Stimulated activated CD8-positive, alpha-beta memory T cell treated with anti-CD3 and anti-CD28 coated beads, Interleukin-7, amount 100 ng/mL, for 1 hour (primary cell): ENCODE measurements at places on chromosomes 16 and 17.

GRCh38 chr17:18981642-18982424 lies 22.7 kb downstream of the FAM83G start:
- DNase-seq: no peak

DNA sequence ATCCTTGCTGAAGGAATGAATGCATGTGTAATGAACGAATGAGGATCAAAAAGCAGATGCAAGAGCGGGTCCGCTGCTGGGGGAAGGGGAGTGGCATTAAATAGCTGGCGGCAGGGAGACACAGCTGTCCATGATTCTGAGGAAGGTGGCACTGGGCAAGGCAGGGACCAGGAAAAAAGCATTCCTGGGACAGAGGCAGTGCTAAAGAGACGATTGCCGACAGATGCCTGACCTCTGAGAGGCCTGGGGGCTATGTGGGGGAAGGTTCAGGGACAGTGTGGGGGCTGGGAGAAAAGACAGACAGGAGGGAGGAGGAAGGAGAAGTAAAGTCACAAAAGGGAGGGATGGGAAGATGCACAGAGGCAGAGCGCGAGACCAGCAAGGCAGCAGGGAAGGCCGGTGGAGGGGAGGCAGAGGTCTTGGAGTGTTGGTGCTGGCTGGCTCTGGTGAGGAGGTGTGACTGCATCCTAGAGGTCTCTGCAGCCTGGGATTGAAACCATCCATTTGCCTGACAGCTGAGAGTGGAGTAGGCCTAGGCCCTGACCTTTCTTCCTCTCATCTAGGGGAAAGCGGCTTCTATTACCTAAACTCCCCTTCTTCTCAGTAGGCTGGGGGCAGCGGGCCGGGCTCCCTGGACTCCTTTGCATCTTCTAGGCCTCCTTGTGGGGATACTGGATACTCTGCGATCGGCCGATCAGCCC lies 109.9 kb downstream of the SDK2 start:
- no peak for DNase-seq

GRCh38 chr16:24102209-24102660 lies 153.9 kb upstream of the CACNG3 start:
- no peak for DNase-seq

DNA sequence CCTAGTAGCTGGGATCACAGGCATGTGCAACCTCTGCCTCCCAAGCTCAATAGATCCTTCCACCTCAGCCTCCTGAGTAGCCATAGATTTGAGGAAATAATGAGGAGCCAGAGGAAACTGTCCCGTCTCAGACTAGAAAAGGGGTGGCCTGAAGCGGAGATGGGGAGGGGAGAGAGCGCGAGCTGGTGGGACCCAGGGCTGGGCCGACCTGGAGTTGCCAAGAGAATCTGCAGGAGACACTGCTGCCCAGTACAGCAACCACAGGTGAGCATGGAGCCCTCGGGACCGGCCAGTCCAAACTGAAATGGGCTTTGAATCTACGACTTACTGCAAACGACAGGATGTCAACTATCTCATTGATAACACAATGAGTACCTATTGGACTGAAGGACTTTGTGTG lies 24.3 kb downstream of the CD300A start:
- DNase-seq: no peak

- no peak for DNase-seq
These were observed 295.7 kb downstream of the KCNJ2 start for GRCh38 chr17:70464995-70465394.

DNA sequence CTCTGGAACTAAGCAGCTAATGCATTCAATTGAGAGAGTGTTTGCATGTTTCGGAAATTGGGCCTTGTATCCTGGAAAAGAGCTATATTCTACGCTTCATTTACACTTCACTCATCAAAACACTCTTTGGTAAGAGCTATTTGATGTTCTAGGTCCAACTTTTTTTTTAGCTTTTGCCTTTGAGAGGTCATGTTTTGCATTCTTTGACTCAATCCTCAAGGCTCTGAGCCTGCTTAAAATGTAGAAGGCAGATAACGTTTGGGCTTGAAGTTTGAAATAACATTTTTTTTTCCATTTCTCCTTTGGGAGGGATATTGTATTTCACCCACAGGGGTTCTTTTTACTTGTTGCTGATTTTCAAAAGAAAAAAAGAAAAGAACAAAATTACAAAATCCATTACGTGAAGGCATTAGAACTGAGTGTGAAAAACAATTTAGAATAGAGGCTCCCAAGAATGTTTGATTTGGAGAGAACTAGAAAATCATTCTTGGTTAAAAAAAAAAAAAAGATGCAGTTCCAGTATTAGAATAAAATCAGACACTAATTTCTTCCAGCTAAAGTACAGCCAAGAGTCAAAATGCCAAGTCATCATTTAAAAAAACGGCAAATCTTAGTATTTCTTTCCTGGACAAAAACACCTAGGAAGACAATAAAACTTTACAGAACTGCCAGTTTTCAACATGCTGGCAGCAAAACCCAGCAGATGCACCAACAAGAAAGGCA lies 268.5 kb downstream of the GRIN2A start:
- no peak for DNase-seq

GRCh38 chr17:3695129-3695722 lies 729 bp downstream of the P2RX5 start:
- no peak for DNase-seq

DNA sequence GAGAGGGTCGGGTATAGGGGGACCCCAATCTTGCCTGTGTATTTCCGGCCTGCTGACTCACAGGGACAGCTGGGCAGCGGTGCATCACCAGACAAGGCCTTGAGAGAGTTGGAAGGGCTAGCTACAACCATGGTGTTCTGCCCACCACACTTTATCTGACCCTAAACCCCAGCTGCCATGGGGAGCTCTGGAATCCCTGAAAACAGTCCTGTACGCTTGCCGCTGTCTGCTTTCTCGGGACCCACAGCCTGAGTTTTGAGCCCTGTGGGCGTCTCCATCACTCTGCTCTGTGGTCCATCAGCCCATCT lies 100.4 kb upstream of the GSE1 start:
- no peak for DNase-seq

- DNase-seq: no peak
These were observed 179.4 kb upstream of the SDK2 start for GRCh38 chr17:73823684-73824083.

GRCh38 chr17:58991718-58992331 lies 114.9 kb downstream of the TRIM37 start:
- no peak for DNase-seq

- no peak for DNase-seq
These were observed 47.6 kb downstream of the NUP93 start for GRCh38 chr16:56777482-56777881.

GRCh38 chr17:72634621-72635020 lies 457.9 kb downstream of the SLC39A11 start:
- no peak for DNase-seq

- DNase-seq: no peak
These were observed 1.8 kb downstream of the TBC1D24 start for GRCh38 chr16:2476741-2477140.

- no peak for DNase-seq
These were observed 232.4 kb downstream of the CBLN1 start for GRCh38 chr16:49049191-49049590.

DNA sequence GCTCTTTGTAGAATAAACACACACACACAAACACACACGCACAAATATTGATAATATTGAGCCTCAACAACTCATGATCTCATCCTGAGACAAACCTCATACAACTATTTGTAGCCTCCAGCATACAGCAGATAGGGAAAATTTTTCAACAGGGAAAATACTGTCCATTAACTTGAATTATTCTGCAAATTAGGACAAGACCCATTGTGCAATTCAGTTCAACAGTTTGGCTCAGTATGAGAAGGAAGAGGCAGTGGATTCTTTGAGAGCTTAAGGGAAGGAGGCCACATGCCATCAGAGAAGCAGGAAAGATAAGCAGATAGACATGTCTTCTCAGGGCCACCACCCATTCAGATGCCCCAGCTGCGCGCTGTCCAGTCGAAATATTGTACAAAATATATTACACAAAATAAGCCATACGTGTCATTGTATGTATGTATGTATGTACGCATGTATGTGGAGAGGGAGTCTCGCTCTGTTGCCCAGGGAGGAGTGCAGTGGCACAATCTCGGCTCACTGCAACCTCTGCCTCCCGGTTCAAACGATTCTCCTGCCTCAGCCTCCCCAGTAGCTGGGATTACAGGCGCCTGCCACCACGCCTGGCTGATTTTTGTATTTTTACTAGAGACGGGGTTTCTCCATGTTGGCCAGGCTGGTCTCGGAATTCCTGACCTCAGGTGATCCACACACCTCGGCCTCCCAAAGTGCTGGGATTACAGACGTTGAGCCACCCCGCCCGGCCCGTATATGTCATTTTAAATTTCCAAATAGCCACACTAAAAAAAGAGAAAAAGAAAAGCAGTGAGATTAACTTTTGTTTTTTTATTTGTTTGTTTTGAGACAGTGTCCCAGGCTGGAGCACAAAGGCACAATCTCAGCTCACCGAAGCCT lies 1.8 kb downstream of the ZC3H7A start:
- no peak for DNase-seq

DNA sequence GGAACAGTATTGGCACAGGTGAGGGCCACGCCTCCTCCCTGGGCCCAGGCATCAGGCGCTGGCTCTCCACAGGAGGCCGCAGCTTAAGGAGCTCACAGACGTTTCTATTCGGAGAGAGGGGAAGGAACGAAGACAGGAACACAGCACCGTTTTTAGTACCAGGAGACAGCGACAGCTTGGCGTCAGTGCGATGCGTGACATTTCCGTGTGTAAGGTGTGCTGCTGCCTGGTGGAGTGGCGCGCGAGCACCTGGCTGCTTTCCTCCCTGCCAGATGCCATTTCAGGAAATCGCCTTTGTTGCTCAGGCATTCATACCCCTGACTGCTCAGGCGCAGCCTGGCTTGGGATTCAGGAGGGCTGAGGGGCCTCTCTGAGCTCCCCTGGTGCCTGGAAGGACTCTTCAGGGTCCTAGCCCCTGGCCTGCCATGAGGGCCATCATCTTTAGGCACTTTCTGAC lies 367.5 kb downstream of the CPPED1 start:
- DNase-seq: no peak

DNA sequence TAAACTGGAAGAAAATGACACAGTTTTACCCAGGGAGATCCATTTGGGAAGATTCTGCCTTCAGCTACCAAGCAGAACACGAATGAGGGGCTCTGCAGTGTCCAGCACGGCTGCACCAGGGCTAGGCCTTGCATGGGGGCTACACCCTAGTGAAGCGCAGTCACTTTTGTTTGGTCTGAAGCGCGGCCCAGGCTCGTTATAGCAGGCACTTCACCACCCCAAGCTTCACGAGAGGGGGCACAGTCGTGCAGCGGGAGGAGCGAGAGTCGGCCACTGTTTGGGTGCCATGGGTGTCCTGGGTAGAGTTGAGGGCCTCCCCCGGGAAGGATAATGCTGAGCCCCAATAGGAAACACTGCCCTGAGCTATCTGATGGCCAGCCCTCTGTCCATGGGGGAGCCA lies 21.6 kb upstream of the IL17C start:
- DNase-seq: no peak

- no peak for DNase-seq
These were observed 30.9 kb downstream of the CMTM3 start for GRCh38 chr16:66635406-66635805.

- DNase-seq: no peak
These were observed 3.8 kb downstream of the NTHL1 start for GRCh38 chr16:2043667-2044451.

DNA sequence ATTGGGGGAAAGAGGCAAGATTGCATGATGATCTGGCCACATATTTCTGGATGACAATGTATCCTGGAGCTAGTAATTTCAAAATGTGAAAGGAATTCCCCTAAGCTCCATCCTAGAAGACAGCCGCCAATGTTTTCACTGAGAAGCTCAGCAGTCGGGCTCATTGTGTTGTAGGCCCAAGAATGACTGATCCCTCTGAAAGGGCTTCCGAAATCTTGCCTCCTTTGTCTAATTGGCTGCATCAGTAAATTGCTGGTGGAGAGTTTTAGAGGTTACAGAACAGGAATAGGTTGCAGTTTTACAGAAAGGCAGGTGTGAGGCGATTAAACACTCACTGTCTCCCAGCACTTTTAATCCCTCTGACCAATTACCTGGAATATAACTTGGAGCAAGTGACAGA lies 464.1 kb upstream of the SALL1 start:
- DNase-seq: no peak

DNA sequence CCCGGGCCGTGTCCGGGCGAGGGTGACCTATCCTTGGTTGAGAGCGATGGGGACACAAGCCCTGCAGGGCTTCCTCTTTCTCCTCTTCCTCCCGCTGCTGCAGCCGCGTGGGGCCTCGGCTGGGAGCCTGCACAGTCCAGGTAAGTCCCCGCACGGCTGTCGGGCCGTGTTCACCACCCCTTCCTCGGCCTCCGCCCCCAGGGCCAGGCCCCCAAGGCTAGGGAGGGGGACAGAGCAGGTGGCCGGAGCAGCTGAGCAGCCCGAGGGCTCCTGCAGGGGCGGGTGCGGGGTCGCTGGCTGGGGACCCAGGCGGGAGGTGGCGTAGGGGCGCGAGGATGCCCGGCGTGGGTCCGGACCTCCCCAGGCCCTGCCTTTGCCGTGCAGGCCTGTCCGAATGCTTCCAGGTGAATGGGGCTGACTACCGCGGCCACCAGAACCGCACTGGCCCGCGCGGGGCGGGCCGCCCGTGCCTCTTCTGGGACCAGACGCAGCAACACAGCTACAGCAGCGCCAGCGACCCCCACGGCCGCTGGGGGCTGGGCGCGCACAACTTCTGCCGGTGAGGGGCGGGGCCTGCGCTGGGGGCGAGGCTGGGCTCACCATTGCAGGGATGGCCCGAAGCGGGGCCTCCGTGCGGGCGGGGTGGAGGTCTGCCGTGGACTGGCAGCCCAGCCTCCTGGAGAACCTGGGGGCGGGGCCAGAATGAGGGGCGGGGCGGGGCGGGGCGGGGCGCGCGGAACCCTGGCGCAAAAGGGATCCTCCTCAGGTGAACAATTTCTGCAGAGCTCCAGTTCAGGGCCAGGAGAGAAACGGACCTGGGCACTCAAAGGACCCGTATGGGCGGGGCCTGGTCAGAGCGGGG lies 631 bp downstream of the KREMEN2 start:
- DNase-seq: no peak

DNA sequence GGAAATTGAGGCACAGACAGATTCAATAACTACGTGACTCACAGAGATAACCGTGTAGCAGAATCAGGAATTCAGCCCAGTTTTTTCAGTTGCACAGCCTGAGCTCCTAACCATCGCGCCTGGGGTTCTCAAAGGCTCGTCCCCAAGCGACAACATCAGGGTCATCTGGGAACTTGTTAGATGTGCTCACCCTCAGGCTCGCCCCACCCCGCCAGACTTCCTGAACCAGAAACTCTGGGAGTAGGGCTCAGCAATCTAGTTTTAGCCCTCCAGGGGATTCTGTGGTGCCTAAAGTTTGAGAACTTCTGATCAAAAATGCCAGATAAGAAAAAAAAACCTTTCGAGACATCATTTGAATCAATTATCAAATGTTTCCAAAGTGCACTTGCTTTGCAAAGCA lies 559.8 kb downstream of the WWOX start:
- no peak for DNase-seq

DNA sequence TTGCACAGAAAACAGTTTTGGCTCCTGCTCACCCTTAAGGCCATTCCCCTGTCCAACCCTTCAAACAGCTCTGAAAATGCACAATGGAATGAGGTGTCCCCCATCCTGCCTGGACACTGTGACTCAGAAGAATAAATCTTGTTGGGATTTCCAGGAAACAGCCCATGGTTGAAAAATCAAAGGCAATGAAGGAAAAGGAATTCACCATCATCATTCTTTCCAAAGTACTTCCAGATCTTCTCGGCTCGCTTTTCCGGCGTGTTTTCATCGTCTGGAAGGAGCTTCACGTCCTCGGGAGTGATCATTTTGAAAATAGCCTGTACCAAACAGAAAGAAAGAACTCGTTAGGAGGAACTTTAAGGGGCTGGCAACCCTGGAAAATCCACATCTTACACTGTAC lies 4.3 kb downstream of the RCVRN start:
- no peak for DNase-seq
